ENCODE measurements at places on chromosomes 2 and 18. TPM values are rescaled to one million over a fixed set of nuclear protein-coding genes. Genes with fewer than 3 reads are reported as not detected.

Gene CD8B2
- total RNA-seq, result 1.1 TPM

DNA sequence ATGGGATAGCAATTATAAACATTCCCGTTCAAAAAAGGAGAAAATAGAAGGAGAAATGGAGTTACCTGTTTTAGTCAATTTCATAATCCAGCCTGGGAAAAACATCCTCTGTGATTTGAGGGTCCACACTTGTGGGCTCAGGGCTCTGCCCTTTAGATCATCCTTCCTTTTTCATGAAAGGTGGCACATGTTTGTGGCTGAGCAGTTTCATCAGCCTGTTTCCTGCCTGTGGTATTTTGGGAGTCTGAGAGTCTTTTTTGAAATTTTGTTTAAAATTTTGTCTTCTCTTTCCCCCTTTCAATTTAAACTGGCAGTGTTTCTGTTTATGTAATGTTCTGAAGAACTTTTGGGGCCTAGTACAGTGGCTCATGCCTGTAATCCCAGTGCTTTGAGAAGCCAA lies 84.0 kb downstream of the KIAA1328 start:
- DNase-seq, result no peak

DNA sequence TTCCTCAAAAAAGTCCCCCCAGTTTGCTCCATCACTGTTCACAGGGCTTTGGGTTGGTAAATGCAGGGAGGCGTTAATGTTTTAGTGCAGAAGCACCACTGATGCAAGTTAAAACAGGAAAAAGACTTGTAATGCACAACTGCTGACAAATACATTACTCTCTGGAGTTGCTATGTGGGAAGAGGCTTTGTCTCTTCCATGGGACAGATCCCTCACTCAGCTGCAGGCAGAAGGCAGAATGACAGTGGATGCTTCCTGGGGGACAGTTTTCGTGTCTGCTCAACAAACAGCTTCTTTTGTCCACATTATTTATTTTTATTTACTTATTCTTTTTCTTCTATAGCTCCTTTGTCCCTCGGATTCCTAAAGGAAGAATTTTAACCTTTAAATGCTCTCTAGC lies 22.7 kb upstream of the KCNE4 start:
- no peak for DNase-seq

DNA sequence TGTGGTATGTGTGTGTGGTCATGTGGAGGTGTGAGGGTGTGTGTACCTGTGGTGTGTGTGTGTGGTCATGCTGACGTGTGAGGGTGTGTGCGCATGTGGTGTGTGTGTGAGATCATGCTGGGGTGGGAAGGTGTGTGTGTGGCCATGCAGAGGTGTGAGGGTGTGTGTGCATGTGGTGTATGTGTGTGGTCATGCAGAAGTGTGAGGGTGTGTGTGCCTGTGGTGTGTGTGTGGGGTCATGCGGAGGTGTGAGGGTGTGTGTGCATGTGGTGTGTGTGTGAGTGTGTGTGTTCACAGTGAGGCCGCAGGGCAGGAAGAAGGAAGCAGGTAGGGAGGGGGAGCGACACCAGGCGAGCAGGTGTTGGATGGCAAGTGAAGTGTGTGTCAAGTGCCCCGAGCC lies 259.0 kb downstream of the LOXHD1 start:
- DNase-seq, result no peak

DNA sequence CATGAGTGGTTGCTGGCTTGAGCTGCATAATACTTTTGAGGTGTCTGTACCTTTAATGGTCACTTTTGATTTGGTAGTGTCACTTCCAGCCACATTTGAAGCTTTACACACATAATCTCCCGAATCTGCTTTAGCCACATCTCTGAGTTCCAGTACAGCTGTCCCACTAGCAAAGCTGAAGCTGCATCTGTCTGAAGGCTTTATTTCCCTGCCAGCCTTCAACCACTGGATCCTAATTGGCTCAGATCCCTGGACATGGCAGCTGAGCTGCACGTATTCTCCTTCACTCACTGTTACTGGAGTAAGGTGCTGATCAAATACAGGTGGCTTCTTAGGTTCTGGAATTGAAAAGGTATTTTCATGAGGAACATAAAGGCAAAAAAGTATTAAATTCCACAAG lies 99.7 kb downstream of the TTN start:
- DNase-seq, result no peak

All from activated T-cell treated with anti-CD3 and anti-CD28 coated beads, Interleukin-2, amount 50 U/mL, for 72 hours (primary cell).